ENCODE measurements at places on chromosomes 2 and 18. TPM values are rescaled to one million over a fixed set of nuclear protein-coding genes. Genes with fewer than 3 reads are reported as not detected.

Gene EML6
- total RNA-seq = 2.0 TPM

Gene DSG2
- total RNA-seq = under 0.01 TPM

Gene MTCL1
- 17.5 TPM for total RNA-seq

Gene RAB17
- total RNA-seq = 1.6 TPM

Gene ABCB11
- 0.74 TPM for total RNA-seq

Gene UGT1A1
- total RNA-seq = not detected

Data from pulmonary artery endothelial cell (primary cell).